ENCODE measurements at places on chromosomes 6 and 20.

DNA sequence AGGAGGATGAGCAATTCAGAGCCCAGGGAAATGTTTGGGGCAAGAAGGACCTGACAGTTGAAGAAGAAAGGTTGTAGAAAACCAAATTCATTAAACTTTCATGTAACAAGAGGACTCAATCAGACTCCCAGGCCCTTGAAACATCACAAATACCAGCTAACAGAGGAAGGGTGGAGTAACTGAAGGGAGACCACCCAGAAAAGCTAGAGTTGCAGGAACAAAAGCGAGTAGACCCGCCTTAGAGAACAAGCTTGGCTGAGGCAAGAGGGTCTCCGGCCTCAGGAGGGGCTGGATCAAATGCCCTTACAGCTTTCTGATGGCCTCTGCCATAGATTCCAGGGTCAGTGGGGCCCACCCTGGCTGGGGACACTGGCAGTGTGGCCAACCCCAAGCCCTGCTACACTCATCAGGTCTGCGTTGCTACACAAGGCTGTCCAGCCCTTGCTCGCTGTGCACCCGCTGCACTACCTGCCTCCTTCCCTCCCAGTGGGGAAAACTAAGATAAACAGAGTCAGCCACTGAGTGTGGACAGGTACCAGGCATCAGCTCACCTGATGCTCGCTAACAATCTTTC, 110.0 kb downstream of the SLC23A2 start:
- no peak for DNase-seq

DNA sequence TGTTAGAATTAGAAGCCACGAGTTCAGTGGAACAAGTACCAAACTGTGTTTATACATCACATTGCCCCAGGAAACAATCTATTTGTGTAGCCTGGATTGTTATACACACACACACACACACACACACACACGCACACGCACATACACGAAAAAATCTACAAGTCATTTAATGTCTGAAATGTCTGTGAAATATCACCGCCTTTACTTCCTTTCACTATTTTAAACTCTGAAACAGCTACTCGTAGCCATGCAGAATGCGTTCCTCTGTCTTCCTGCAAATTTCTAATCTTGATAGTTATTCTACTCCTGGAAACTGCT, 84.4 kb upstream of the SCAF8 start:
- DNase-seq: no peak

DNA sequence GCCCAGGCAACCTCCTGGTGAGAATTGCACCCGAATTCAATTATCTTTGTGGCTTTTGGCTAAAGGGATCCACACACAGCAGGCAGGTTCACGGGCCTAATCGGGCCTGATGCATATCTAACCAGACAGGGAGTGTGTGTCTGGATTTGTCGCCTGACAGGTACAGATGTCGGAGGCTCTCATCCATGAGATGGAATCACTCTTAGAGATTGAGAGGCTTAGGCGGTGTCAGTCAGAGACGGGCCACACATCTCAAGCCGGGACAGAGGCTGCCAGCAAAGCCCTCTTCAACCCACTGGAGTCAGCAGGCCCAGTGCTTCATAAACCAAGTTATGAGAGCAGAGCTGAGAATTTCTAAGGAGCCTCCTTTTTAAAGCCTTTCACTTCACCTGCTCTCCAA, 247.0 kb downstream of the LRFN2 start:
- DNase-seq: no peak

- no peak for DNase-seq
Observed at GRCh38 chr6:167580619-167580911, 246.1 kb upstream of the AFDN start.

GRCh38 chr20:22490287-22491193, 93.8 kb downstream of the FOXA2 start:
- peak; percentile 90 for DNase-seq

DNA sequence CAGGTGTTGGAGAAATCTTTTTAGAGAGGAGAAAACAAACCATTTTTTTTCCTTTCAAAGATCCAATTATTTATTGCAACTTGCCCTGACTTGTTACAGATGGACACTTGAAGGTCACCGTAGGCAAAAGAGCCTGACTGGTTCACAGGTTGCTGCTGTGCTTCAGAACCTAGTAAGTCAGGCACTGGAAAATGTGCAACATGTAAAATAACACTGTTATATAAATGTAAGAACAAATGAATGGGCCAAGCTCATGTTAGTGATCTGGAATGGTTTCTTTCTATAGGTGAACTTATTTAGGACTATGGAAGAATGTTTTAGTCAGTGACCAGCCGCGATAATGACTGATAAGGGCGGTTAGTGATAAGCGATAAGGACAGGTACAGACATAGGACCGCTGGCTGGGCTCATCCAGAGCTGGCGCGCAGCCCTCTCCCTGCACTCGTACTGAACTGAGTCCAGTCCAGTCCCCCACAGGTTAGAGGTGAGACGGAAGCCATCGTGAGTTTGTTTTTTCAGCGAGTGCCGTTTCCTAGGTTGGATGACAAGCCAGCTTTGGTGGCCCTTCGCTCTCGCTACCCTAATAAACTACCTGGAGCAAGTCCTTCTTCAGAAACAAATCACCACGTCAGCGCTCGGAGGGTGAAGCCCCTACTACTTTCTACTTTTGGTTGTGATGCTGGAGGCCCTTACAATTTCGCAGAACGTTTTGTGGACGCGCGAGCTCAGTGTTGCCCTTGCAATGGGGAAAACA, 94.4 kb upstream of the PRDM1 start:
- DNase-seq: peak; percentile 40

GRCh38 chr6:15823838-15824414, 161.1 kb upstream of the DTNBP1 start:
- no peak for DNase-seq

- no peak for DNase-seq
Observed at GRCh38 chr6:156250593-156250992, 526.6 kb upstream of the ARID1B start.

DNA sequence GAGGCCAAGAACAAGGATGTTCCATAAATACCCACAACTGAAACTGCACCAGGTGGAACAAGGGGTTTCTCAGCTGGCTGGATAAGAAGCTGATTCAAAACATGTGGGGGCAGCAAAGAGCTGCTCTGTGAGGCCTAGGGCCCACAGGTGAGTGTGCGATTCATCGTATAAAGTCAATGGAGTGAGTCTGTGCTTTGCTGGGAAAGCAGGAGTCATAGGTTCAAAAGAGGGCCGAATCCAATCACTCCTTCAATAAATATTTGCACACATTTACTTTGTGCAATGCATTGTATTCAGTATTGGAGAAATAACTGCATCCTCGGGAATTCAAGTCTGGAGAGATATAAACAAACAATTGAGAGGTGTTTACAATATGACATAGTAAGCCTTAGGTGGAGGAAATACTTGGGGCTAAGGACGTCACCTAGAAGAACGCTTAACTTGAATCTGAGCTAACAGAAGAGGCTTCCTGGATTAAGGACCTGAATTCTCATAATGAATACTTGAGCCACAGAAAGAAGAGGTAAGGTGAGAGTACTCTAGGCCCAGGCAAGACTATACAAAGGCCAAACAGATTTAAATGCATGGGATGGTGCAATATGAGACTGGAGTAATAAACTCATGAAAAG, 83.7 kb upstream of the TMEM30A start:
- peak; percentile 36 for DNase-seq

- no peak for DNase-seq
Observed at GRCh38 chr6:143752459-143752858, 74.7 kb downstream of the PHACTR2 start.

GRCh38 chr6:35363293-35363750, 21.0 kb downstream of the PPARD start:
- no peak for DNase-seq

DNA sequence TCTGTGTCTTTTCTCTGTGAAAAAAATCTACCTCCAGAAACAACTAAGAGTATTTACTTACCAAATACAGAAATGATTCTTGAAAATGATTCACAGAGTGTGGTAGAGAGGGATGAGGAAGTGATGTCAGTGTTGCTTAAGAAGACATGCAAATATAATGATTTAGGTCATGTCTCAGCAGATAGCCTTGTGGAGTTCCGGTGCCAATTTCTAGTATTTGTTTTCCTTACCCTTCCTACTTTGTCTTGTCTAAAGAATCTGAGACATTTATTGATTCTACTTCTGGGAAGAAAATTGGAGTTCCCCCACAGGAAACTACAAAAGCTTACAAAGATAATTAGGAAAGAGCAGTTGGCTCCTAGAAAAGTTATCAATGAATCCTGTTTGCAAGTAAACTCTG, 68.8 kb downstream of the GJA1 start:
- no peak for DNase-seq

DNA sequence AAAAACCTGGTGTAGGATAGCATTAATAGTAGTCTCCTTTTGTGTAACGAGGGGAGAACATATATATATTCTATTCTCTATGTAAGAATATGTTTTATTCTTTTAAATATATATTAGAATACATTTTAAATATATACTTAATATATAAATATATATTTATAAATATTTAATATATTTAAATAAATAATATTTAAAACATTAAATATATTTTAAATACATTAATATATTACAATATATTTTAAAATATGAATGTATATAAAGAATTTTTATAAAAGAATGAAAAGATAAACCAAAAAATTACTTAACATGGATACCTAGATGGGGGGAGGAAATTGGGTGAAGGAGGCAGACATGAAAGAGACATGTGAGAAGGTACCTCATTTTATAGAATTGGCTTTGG, 53.0 kb upstream of the ZNF831 start:
- DNase-seq: no peak

- no peak for DNase-seq
Observed at GRCh38 chr6:114172576-114173260, 170.1 kb downstream of the HS3ST5 start.

- no peak for DNase-seq
Observed at GRCh38 chr20:57038608-57039440, 227.6 kb downstream of the BMP7 start.

- DNase-seq: no peak
Observed at GRCh38 chr6:158713469-158713868, 63.6 kb downstream of the SYTL3 start.

- no peak for DNase-seq
Observed at GRCh38 chr6:73028893-73029450, 196.3 kb downstream of the KHDC1L start.

- no peak for DNase-seq
Observed at GRCh38 chr6:42010185-42010891, 40.0 kb upstream of the TAF8 start.

GRCh38 chr20:36154700-36155628, at the start of gene EPB41L1:
TSS of gene EPB41L1 (plus strand) at chr20:36154740. CDS start at chr20:36173778, 19,038 bp downstream.
- no peak for DNase-seq

- no peak for DNase-seq
Observed at GRCh38 chr6:142537612-142538478, 236.0 kb downstream of the ADGRG6 start.

DNA sequence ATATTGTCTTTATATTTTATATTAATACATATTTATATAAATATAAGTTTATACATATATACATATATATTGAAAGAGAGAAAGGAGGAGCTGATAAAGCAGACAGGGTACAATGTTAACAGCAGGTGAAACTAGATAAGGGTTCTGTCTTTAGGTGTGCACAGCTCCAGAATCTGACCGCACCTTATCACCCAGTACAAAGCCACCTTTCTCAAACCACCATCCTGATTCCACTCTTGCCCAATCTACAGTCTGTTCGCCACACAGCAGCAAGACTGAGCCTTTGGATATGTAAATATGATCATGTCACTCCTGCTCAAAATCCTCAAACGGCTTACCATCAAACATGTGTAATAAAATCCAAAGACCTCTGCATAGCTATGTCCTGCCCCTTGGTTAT, 34.7 kb upstream of the ASCC3 start:
- DNase-seq: no peak

- DNase-seq: peak; percentile 39
Observed at GRCh38 chr6:28586962-28587745, 61.5 kb downstream of the GPX5 start.

GRCh38 chr6:43122146-43122545, 46.0 kb downstream of the PTK7 start:
- no peak for DNase-seq

- DNase-seq: no peak
Observed at GRCh38 chr6:36633915-36634314, 39.8 kb downstream of the SRSF3 start.

DNA sequence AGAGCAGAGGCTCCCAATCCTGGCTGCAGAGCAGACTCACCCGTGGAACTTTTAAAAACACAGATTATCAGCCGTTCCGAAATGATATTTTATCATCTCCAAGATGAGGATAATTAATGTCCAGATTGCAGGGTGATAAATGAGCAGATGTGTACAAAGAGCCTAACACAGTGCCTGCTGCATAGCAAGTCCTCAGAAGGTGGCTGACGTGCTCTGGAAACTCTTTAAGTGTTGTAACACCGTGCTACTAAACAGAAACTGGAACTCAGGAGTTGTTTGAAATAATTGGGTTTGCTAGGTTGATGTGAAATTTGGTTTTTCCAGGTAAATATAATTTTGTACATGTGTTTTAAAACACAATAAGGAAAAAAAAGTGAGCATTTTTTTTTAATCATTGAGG, 118.0 kb downstream of the ARMC2 start:
- no peak for DNase-seq

GRCh38 chr20:49384437-49385434, 97.7 kb downstream of the KCNB1 start:
- peak; percentile 61 for DNase-seq

DNA sequence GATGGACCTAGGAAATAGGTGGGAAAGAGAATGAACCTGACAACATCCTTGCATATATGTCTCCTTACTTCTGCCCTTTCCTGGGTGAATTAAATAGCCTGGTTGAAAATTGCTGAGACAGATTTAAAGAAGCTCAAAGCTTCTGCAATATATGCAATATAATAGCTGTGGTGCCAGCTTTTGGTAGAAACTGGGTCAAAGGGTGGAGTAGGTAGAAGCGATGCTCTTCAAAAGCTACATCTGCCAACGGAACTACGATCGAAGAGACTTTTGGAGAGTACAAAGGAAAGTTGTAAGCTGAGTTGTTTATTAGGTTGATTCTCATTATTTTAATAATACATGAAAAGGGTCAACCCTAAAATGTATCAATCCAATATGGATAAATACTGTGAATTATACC, 22.8 kb upstream of the TTK start:
- no peak for DNase-seq

GRCh38 chr20:62900692-62901584, 25.4 kb downstream of the DIDO1 start:
- DNase-seq: peak; percentile 62

Measured in NCI-H526 treated with DMSO at 0.1 percent for 48 hours (cell line).